ENCODE measurements at places on chromosomes 11 and 22.

DNA sequence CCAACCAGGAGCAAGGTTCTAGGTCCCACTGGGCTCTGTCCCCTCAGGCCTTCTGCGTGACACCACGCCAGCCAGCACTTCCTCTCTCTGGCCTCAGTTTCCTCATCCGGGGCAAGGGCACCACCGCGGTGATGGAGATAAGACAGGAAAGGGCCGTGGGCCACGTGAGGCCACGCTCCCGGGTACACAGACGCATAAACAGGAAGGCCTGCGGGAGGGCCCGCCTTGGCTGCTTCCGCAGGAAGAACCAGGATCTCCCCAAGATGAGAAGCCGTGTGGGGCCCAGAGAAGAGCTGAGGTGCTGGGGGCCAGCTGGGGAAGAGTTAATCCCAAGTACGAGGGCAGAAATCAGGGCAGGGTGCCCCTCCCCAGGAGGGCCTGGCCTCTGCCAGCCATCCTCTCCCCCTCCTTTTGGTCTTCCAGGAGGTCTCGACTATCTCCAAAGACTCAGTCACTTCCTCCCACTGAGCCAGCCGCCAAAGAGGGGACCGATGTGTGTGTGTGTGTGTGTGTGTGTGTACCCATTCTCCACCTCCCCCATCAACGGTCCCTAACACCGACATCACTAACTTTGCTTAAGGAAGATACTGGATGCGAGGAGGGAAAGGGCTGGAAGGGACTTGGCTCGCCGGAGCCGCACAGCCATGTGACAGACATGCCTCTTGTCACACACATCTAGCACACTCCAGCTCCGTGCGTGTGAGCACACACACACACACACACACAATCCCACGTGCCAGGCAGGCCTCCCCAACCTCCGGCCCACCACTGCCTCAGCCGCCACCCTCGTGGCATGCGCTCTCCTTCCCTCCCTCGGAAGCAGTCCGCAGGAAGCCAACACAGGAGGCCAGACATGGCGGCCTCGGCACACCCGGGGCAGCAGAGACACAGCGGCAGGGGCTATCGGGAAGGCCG, 1.4 kb downstream of the MFNG start:
- peak; percentile 80 for DNase-seq

- no peak for DNase-seq
These were observed 50.2 kb downstream of the EMSY start for GRCh38 chr11:76495019-76495418.

- DNase-seq = peak; percentile 82
These were observed 28.8 kb downstream of the IGSF9B start for GRCh38 chr11:133927690-133928627.

- DNase-seq = no peak
These were observed 107.2 kb downstream of the MPPED2 start for GRCh38 chr11:30478923-30479322.

DNA sequence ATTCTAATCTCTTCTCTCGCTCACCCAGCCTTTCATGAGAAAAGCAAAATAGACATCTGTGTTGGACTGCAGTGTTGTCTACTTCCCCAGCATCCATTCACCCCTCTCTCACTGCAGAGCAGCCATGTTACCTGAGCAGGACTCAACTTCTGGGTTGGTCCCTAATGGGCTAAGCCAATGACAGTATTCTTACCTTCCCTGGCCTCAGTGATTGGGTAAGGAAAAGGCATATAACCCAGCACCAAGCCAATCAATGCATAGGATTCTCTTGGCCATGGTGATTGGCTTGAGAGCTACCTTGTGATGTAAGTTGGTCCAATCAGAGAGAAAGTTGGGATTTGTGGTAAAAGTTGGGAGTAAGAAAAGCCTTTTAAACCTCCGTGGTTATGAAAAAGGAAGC, 99.8 kb upstream of the NECTIN1 start:
- DNase-seq = no peak

- DNase-seq = no peak
These were observed 22.1 kb downstream of the HEPHL1 start for GRCh38 chr11:94043241-94043640.

GRCh38 chr11:127507851-127508250, 507.3 kb upstream of the KIRREL3 start:
- no peak for DNase-seq

- DNase-seq = no peak
These were observed 1173.9 kb downstream of the LRRC4C start for GRCh38 chr11:40285558-40285957.

DNA sequence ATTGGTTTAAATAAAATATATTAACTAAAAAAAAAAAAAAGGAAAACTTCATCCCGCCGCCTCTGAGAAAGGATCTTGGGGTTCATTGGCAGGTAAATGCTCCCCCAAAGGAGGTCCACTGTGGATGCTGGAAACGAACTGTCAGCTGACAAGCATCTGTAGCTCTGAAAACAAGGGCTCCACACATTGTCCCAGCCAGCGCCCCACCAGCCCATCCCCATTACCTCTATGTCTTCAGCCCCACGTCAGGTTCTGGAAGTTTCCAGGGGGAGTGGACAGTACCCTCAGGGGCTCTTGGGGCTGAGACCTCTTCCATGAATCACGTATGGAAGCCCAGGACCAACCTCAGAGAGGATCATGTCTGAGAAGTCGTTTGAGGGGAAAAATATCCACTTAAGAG, 66.4 kb upstream of the WNT7B start:
- DNase-seq = no peak

DNA sequence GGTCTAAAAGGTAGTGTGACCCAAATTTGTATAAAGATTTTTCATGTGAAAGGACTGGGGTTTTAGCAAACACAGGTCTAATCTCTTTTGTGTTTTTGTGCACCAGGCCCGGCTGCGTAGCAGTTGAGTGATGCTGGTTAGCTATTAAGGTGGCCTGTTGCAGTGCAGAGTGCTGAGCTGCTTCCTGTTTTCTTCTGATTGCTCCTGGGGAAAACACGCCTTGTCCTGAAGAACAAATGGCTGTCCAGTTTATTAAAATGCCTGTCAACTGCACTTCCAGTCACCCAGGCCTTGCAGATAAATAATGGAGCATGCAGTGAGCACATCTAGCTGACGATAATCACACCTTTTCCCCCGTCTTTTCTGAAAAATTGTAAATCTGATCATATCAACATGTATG, 1.8 kb downstream of the SRSF8 start:
- DNase-seq = peak; percentile 61

GRCh38 chr11:44338026-44338425, 28.1 kb upstream of the ALX4 start:
- DNase-seq = no peak

DNA sequence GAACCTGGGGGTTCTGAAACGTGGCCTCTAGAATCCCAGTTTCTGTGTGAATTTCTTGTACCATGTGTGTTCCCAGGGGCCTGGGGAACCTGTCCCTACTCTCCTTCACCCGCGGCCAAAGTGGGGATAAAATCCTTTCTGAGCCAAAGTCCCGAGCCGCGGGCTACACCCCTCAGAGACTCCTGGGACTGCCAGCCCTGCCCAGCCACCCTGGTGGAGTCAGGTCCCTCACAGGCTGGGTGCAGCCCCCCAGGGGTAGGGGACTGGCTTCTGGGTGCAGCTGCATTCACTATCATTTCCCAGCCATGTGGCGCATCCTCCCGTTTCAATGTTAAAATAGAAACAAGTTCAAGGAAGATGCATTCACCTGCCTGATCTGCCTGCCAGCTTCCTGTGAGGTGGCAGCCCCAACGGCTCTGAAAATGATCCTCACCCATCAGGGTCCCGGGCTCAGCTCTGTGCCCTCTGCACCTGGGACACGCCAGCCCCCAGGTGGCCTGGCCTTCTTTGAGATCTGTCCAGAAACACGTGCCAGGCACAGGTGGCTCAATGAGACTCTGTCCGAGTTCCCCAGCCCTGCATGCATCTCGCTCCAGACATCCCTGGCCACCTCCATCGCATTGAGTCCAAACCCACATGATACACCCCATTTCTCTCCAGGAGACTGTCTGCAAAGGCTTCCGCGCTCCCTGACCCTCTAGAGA, 338.8 kb downstream of the CTTN start:
- DNase-seq = no peak

- DNase-seq = no peak
These were observed 37.5 kb downstream of the ATG16L2 start for GRCh38 chr11:72851726-72852125.

- DNase-seq = no peak
These were observed 21.9 kb upstream of the GRIA4 start for GRCh38 chr11:105588001-105588400.

- no peak for DNase-seq
These were observed 104.7 kb upstream of the PITPNB start for GRCh38 chr22:28023774-28024173.

DNA sequence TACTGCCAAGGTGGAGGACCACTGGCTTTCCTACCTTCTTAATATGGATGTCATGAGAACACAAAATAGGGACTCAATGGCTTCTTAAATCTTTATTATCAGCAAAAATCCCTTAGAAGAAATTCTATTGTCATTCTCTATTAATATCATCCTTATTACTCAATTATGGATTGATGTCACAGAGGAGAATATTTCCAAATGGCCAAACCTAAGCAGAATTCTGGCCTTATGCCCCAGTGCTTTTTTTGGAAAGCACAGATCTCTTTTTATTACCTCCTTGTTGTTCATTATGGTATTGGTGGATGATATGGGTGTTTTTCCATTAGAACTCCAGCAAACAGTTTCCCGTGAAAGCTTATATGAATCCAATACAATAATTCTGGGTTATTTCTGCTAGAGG, 9.9 kb downstream of the CRTAM start:
- DNase-seq = no peak

DNA sequence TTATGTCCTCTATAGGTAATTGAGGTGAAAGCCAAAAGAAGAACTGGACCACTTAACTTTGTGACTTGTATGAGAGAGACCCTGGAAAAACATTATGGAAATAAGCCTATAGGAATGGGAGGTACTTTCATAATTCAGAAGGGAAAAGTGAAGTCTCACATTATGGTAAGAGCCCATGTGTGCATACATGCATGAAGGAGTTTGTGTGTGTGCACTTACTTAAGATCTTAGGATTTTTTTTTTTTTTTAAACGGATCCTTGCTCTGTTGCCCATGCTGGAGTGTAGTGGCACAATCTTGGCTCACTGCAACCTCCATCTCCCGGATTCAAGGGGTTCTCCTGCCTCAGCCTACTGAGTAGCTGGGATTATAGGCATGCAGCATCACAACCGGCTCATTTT, 15.8 kb downstream of the C11orf54 start:
- DNase-seq = no peak

DNA sequence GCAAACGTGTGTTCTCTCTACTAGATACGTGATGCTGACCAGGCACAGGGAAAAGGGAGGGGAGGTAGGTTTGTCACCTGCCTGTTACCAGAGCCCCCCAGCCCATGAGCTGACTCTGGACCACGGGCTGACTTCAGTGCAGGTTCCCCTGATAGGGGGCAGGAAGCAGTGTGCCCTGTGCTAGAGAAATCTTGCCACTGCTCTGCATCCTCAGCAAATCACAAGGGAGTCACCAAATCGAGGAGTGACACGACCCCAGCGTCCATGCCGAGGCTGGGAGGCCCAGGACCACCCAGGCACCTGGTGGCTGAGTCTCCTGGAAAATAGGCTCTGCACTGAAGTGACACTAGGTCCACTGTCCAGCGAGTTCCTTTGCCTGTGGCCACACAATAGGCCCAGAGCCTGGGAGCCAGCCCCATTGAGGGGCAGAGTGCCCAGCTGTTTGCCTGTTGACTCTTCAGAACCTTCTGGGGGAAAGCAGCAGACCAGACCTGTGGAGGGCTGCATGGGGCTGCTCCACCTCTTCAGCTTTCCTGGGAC, 99.3 kb downstream of the CTTN start:
- no peak for DNase-seq

DNA sequence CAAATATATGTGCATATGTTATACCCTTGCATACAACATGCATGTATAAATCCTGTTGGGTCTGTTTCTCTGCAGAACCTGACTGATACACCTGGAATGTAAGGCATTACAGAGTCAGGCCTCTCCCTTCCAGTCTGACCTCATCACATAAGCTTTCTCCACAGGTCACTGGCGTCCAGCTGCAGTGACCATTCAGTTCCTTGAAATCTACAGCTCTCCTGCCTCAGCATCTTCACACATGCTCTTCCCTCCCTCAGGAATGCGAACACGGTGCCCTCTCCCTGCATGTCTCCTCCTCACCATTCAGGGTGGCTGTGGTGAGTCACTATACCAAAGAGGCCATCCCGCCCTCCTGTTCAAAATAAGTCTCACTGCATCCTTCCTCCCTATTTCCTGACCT, 657.8 kb upstream of the B3GAT1 start:
- no peak for DNase-seq

GRCh38 chr11:3171931-3172560, 6.9 kb upstream of the OSBPL5 start:
- no peak for DNase-seq

DNA sequence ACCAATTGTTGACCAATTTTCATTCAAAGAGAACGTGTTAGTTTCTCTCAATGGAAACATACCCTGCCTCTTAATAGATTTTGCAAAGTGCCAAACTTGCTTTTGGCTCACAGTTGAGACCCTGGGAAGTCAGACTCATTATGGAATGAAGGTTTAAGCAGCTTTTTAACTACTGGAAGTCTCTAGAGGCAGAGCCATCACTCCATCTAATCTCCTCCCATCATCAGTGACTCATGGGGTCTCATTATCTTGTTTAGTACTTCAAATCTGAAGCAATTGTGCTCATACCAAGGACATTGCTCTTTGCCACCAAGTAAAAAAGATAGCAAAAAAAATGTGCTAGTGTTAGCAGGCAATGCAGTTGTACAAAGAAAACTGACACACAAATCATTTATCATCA, 537.1 kb upstream of the LRRC4C start:
- no peak for DNase-seq

- DNase-seq = peak; percentile 10
These were observed at the start of gene CASP4 for GRCh38 chr11:104968355-104968855. Gene CASP4 (minus strand): TSS chr11:104968574. CDS start chr11:104968525, 49 bp downstream.

- no peak for DNase-seq
These were observed 5.2 kb downstream of the IGSF9B start for GRCh38 chr11:133951327-133952198.

DNA sequence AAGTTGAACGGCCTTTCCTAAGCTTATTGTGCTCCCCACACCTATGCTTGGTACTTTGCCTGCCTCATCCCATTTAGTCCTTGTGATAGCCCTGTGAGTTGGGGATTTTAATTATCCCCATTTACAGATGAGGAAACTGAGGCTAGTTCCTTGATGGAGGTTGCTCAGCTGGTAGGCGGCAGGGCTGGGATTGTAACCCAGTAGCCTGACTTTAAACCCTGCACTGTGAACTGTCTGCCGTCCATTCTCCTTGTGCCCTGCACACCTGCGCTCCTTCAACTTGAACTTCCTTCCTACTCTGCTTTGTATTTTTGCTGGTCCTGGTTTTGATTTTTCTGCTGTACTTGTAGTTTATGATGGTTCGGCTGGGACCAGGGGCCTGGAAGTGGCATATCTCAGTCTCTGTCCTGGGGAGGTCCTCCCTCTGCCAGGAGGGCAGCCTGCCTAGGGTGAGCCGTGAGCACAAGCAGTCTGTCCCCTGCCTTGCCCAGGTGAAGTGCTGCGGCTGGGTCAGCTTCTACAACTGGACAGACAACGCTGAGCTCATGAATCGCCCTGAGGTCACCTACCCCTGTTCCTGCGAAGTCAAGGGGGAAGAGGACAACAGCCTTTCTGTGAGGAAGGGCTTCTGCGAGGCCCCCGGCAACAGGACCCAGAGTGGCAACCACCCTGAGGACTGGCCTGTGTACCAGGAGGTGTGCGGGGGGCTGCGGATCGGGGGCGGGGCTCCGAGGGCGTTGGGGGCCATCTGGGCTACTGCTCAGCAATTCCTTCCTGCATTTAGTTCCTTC, 52.4 kb downstream of the CD82 start:
- DNase-seq = no peak
